ENCODE measurements at places on chromosomes 4 and X. TPM values are rescaled to one million over a fixed set of nuclear protein-coding genes. Genes with fewer than 3 reads are reported as not detected.

Gene GRIA2
- not detected for total RNA-seq

Gene IL1RAPL1
- total RNA-seq, result 6.0 TPM

Gene PAGE4
- not detected for total RNA-seq

Gene SLITRK2
- total RNA-seq, result not detected

Gene AFP
- 0.90 TPM for total RNA-seq

Gene CLGN
- total RNA-seq, result 4.1 TPM

Gene ZNF674
- 5.2 TPM for total RNA-seq

Gene ZNF157
- not detected for total RNA-seq

Gene FAT1
- total RNA-seq, result 114 TPM

Gene MAGEC1
- not detected for total RNA-seq

Gene FAM47A
- total RNA-seq, result not detected

Gene S100P
- total RNA-seq, result not detected

Gene CLCN5
- 13.5 TPM for total RNA-seq

Gene SULT1E1
- 0.41 TPM for total RNA-seq

Gene GIMD1
- not detected for total RNA-seq

Gene SMIM31
- total RNA-seq, result not detected

Gene SLC10A4
- total RNA-seq, result not detected

Gene TLR10
- not detected for total RNA-seq

Gene NXF2
- not detected for total RNA-seq

Gene PTPN13
- 41.6 TPM for total RNA-seq

Gene DMRTC1
- total RNA-seq, result not detected

Gene YY2
- 0.16 TPM for total RNA-seq

Gene PPEF2
- not detected for total RNA-seq

Gene PNCK
- 0.33 TPM for total RNA-seq

Gene VGLL1
- total RNA-seq, result not detected

Gene SPANXN4
- total RNA-seq, result not detected

Gene CCNA2
- 63.9 TPM for total RNA-seq

Gene STX18
- 32.2 TPM for total RNA-seq

Gene EMCN
- 0.90 TPM for total RNA-seq

Gene USP27X
- 2.9 TPM for total RNA-seq

Gene MAGEA11
- not detected for total RNA-seq

Gene SH3RF1
- 57.8 TPM for total RNA-seq

Gene CDKN2AIP
- total RNA-seq, result 8.3 TPM

Gene PHEX
- 5.6 TPM for total RNA-seq

Gene SERPINA7
- not detected for total RNA-seq

Gene QRFPR
- not detected for total RNA-seq

Gene DGKK
- total RNA-seq, result not detected

Gene TFDP3
- not detected for total RNA-seq

Gene CXCL11
- total RNA-seq, result not detected

Gene CFAP97
- total RNA-seq, result 74.3 TPM

Gene BEX1
- total RNA-seq, result 0.36 TPM

Gene TMEM35A
- 14.4 TPM for total RNA-seq

Gene TEX13C
- total RNA-seq, result not detected

Gene NKX6-1
- total RNA-seq, result 0.18 TPM

Gene FGFR3
- total RNA-seq, result 0.45 TPM

Measured in fibroblast of the aortic adventitia (primary cell).